ENCODE measurements at places on chromosomes 4 and X.

GRCh38 chr4:40515037-40515397 lies 114.6 kb downstream of the RBM47 start:
- no peak for DNase-seq

GRCh38 chrX:10833299-10834169 lies 213.1 kb upstream of the MID1 start:
- DNase-seq: no peak

DNA sequence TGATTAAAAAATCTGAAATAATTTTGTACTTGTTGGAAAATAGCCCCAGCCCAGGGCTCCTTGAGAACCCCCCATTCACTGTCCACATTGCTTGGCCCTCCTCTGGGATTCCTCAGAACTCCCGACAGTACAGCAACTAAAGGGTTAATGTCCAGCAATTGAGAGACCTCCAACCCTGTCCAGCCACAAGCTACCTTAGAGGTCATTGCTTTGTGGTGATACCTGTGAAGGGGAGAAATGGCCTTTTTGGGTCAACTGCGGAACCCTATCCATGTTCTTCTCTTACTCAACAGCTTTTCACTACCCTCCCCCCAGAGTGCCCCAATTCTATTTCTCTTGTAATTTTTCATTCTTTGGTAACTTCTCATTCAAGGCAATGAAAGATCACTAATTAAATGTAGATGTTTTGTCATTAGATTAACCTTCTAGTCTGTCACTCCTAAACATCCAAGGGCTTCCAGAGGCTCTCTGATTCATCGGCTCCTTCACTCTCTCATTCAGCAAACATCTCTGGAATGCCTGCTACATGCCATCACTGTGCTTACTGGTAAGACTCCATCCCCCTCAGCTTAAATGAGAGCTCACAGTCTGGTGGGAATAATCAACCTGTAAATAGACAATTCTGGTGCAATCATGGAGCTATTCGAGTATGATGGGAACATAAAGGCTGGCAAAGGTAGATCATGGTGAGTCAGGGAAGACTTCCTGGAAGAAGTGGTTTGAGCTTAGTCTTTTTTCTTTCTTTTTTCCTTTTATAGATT lies 241.4 kb upstream of the PGRMC2 start:
- DNase-seq: no peak

DNA sequence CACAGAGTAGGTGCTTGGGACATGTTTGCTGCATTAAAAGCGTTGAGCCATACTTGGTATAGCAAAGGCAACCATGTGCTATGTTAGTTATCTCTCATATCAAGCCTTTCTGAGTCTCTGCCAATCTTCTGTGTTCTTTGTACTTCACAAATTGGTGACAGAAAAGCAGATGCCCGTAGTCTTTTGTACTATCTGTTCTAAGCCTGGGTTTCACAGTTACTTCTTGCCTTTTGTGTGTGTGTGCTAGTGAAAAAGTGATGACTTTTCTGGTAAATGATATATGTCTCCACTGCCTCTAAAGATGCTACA lies 16.1 kb upstream of the KLHL2 start:
- no peak for DNase-seq

DNA sequence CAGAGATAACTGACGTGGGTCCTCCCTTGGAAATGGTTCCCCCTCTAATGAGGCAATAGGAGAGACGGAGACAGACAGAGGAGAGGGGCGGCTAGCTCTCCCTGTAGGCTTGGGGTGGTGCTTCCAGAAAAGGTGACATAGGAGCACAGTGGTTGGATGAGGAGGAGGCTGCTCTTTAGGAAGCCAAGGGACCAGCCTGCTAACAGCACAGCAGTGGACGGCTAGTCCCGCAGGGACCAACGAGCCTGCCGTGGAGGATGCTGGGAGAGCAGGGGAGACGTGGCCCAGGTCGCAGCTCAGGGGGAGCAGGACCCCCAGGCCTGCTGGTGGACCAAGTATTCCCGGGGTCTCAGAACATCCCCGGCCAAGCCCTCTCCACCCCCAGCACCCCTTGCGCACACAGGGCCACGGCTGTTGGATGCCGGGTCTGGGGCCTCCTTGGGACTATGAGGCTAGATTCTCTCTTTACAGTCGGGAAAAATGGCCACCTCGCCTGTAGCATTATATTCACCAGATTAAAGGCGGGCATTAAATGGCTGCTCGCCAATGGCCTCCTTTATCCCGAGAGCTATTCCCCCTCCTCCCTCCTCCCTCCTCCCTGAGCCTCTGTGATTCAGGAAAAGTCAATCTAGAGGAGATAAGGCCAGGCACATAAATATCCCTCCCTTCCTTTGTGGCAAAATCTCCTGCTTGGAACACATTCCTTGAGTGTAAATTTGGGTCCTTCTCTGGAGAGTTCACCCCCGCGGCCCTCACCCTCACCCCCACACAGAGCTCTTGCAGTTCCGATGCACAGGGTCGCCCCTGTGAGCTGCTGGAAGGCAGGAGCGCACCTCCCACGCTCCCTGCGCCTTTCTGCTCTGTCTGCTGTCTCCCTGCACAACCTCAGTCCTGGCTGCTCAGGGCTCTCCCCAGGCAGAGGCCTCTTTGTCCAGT lies 30.5 kb upstream of the NSG1 start:
- no peak for DNase-seq

GRCh38 chr4:38154681-38155588 lies 194.7 kb downstream of the PTTG2 start:
- DNase-seq: no peak

GRCh38 chr4:172982151-172982590 lies 186.4 kb upstream of the GALNT7 start:
- no peak for DNase-seq

DNA sequence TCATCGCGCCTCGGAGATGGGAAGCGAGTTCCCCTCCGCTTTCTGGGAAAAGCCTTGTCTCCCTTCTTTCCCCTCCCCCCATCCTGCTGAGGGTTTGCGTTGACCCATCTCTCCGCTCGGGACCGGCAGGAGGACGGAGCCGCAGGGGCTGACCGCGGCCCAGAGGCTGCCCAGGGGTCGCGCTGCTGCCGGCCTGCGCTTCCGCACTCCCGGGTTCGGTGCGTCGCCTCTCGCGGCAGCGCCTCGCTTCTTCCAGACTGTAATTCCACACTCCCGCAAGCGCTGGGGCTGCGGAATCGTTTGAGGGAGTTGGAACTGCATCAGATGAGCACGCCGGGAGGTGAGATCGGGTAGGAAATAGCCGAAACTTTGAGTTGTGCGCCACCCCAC lies 88.3 kb downstream of the BCOR start:
- no peak for DNase-seq

- no peak for DNase-seq
Measured at GRCh38 chr4:124334119-124334518, 378.4 kb downstream of the ANKRD50 start.

- DNase-seq: no peak
Measured at GRCh38 chrX:118325453-118325852, 20.5 kb upstream of the WDR44 start.

All from stimulated activated CD8-positive, alpha-beta memory T cell treated with anti-CD3 and anti-CD28 coated beads, Interleukin-7, amount 100 ng/mL, for 1 hour (primary cell).